ENCODE measurements at places on chromosomes 6 and 20.

- peak; percentile 25 for DNase-seq
Observed at GRCh38 chr6:138287144-138287955, 69.1 kb upstream of the PBOV1 start.

DNA sequence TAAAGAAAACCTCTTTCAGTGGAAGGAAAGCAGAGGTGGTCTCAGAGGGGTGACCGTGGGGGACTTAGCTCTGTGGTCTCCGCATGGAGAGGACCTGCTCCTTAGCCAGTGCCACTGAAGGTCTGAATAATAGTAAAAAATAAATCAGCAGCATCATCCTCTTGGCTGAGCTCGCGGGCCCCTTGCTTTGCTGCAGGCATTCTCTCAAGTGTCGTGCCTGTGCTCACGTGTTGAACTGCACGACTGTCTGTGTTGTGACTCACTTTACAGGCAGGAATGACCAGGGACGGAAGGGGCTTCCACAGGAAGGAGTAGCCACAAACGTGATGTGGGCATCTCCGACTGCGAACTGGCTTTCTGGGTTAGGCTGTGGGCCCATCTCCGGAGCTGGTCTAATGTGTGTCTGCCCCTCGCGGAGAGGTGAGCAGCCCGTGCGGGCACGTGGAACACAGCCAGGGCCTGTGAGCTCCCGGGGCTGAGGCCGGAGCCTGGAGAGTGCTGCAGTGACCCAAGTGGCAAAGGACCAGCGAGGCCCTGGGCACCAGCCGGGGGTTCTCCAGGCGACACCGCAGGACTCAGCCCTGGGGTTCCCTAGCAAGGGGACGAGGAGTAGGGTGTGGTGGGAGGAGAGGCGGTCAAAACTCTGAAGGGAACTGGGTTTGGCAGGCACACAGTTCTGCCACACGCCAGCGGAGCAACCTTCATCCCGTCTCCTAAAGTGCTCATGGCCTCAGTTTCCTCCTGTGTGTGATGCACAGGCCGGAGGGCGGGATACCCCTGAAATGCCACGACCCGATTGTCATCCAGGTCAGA lies 89.2 kb downstream of the RAMACL start:
- DNase-seq = no peak

DNA sequence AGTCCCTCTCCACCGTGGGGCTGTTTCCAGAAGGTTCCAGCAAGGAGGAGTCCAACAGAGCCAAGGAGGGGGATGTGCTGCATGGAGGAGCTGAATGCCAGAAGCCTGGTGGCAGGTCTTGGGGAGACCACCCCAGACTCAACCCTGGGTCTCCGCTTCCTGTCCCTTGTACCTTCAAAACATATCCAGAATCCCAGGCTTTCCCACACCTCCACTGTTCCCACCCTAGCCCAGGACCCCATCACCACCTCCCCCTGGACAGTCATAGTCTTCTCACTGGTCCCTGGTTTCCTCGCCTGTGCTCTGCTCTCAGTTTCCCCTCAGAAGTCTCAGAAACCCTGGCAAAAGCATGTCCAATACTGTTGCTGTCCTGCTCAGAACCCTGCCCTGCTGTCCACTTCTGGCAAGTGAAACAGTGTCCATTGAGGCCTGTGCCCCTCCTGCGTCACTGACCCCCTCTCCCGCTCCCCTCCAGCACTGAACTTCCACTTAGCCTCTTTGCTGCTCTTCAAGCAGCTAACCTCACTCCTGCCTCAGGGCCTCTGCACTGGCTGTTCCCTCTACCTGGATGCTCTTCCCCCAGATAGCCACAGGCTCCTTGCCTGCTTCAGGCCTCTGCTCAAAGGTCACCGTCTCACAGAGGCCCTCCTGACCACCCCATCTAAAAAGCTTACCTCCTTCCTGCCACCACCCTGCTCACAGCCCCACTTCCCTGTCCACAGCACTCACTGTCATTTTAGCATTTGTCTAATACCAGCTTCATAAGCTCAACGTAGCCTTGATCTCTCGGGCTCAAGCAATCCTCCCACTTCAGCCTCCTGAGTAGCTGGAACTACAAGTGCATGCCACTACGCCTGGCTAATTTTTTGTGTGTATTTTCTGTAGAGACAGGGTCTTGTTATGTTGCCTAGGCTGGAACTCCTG lies 169.2 kb downstream of the GRM4 start:
- DNase-seq = no peak

DNA sequence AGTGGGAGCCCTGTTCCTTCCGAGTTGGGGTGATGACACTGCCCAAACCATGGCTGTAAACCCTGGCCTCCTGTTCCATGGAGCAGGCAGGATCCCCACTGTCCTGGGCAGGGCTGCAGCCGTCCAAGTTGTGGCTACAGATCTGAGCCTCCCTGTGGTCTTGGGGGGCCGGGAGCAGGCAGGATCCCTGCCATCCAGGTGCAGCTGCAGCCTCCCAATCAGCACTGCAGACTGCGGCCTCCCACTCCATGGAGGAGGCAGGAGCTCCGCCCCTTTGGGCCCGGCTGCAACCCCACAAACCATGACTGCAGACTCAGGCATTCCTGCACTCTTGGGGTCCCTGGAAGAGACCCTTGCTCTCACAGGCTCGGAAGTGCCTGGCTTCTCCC lies 872.1 kb upstream of the GJE1 start:
- DNase-seq = no peak

DNA sequence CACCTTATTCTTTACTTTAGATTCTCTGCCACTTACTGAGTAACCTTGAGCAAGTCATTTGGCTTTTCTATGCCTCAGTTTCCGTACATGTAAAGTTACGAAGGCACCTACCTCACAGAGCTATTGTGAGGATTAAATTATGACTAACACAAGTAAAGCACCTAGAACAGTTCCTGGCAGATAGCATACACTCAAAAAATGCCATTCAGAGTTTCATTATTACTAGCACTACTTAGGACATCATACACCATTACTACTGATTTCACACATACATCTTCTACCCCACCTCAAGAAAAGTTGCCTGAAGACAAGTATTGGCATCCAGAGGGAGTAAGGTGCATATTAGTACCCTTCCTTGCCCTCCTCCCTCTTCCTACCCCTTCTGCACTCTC lies 107.8 kb downstream of the OGFRL1 start:
- DNase-seq = no peak

GRCh38 chr6:99833034-99833433 lies 161.0 kb downstream of the MCHR2 start:
- DNase-seq = no peak

DNA sequence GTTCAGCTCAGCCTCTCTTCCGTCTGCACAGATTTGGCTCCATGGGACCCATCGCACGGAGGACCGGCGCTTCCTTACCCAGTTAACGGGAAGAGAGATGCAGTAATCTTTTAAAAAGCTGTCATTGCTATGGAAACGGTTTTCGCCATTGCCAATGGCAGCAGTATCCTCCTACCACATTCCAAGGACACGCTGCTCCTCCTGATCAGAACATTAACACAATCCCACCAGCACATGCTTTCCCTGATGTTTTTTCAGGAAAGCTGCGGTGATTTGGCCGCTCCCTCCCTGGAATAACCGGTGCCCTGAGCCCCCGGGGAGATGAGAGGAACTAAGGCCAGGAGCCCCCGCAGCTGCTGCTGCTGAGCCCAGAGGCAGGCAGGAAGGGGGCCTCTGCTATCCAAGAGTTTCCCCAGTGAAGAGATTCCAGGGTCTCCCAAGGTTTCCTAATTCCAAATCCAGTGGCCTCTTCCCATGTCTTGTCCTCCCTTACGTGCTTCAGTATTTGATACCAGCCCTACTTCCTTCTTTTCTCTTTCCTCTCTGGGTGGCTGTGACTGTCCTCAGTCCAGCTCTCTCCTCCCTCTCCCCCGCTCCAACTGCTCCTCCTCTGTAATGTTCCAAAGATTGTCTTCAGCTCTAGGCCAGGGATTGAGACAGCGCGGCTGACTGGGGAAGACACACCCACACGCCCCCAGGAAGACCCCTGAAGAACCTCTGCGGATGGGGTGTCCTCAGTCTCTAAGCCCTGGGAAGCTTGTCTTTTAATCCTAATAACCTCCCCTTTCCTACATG lies 2.6 kb downstream of the BNIP5 start:
- no peak for DNase-seq

DNA sequence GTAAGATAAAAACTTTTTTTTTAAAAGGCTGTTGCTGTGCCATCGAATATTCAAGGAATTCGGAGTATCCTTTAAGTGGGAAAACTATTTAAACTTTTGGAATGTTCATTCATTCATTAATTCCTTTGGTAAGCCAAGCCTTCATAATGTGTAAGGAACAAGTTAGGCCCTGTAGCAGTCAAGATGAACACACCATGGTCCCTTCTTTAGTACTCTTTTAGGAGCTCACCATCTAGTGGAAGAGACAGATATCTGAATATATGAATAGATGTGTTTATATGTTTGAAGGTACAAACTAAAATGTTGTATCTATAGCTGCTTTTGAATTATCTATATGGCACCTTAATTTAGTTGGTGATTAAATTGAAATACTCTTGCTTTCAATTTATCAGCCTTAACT lies 5.8 kb downstream of the SPO11 start:
- no peak for DNase-seq

GRCh38 chr6:109230453-109230852 lies 135.1 kb downstream of the CEP57L1 start:
- DNase-seq = no peak

DNA sequence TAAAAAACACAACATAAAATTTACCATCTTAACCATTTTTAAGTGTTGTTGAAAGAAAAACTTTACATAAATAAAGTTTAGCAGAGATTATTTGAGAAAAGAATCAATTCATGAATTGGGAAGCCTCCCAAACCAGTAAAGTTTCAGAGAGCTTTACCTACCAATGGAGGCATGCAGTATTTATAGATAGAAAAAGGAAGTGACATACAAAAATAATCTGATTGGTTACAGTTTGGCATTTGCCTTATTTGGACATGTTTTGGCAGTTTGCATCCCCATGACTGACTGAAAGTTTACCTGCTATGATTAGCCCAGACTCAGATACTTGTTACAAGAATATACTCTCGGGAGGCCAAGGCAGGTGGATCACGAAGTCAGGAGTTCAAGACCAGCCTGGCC lies 3.7 kb upstream of the CMTR1 start:
- DNase-seq = no peak

GRCh38 chr6:25218346-25218745 lies 60.8 kb upstream of the CARMIL1 start:
- no peak for DNase-seq

DNA sequence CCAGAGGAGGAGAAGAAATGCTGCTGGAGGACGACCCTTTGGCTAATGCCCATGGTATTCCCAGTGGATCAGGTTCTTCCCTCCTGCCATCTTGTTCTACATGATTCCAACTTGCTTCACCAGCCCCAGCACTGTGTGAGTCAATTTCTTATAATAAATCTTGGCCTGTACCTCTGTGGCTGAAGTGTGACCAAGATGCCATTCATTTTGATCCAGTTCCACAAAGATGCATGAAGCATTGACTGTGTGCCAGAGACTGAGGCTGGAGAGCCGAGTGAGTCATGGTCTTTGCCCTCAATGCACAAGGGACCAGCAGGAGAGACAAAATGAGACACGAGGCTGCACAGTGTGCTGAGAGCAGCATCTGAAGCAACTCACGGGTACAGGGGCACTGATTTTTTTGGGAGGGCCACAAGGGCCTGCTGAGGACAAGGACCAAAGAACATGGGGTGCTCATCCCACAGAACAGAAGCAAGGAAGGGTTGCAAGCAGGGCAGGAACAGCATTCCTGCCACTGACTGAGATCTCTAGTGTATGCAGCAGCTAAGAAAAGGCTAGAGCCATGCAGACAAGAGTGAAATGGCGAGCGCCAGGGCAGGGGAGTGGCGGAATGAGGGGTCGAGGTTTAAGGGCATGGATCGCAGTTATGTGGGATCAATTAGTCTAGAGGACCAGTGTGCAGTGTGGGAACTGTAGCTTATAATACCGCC lies 207.0 kb downstream of the THBS2 start:
- DNase-seq = no peak

DNA sequence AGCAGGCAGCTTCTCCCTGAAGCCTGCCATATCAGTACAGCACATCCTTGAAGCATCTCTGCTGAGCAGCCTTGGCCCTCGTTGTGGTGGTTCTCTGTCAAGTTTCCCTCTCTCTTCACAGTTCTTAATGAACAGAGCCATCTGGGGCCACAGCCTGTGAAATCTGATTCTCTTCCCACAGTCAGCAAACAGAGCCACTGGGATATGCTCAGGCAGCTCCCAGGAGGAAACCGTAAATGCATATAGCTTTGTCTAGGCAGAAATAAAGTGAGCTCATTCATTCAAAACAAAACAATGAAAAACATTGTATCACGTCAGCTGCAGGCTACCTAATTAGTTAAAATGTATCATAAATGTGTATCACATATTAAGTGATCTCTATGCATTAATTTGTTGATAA lies 80.3 kb downstream of the TBC1D7 start:
- no peak for DNase-seq

DNA sequence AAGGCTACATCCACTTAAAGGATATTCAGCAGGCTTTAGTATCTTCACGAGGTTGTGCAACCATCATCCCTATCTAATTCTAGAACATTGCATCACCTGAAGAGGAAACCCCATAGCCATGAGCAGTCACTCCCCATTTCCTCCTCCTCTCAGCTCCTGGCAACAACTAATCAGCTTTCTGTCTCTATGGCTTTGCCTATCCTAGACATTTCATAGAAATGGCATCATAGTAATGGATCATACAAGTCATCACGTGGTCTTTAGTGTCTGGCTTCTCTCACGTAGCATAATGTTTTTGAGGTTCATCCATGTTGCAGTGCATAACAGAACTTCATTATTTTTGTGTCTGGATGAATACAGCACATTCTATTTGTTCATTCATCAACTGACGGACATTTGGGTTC lies 20.5 kb downstream of the SNAI1 start:
- DNase-seq = no peak

DNA sequence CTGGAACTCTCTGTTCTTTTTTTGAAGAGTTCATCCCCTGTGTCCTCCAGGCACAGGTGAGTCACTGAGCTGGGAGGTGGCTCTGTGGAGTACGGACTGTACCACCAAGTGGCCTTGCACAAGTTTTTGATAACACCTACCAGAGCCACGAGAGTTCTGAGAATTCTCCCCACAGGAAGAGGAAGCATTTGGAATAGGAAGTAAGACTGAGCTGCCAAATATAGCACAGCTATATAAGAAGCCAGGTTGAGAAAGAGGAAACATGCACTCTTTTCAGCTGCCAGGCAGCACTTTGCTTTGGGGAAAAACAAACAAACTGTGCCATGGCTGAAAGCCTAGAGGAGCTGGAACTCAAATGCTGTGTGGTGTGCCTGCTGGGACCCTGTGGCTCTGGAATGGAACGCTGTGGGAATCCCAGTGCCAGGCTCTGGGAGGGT lies 70.8 kb upstream of the RIPOR2 start:
- DNase-seq = no peak

DNA sequence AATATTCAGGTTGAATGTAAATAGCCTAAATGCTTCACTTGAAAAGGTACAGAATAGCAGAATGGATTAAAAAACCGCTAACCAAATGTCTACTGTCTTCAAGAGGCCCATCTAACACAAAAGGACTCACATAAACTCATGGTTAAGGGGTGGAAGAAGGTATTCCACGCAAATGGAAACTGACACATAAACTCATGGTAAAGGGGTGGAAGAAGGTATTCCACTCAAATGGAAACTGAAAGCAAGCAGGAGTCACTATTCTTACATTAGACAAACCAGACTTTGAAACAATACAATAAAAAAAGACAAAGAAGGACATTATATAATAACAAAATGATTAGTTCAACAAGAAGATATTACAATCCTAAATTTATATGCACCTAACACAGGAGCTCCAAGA lies 38.3 kb upstream of the PKIB start:
- no peak for DNase-seq

- DNase-seq = no peak
Observed at GRCh38 chr20:40551125-40551530, 137.9 kb downstream of the MAFB start.

GRCh38 chr6:116682334-116682712 lies 1.3 kb downstream of the KPNA5 start:
- DNase-seq = no peak

GRCh38 chr20:36469973-36470372 lies 71.3 kb upstream of the MYL9 start:
- no peak for DNase-seq
